ENCODE measurements at places on chromosomes 2 and 18.
A peak's percentile ranks its signal among the peaks of the same experiment; 100 is the strongest.

DNA sequence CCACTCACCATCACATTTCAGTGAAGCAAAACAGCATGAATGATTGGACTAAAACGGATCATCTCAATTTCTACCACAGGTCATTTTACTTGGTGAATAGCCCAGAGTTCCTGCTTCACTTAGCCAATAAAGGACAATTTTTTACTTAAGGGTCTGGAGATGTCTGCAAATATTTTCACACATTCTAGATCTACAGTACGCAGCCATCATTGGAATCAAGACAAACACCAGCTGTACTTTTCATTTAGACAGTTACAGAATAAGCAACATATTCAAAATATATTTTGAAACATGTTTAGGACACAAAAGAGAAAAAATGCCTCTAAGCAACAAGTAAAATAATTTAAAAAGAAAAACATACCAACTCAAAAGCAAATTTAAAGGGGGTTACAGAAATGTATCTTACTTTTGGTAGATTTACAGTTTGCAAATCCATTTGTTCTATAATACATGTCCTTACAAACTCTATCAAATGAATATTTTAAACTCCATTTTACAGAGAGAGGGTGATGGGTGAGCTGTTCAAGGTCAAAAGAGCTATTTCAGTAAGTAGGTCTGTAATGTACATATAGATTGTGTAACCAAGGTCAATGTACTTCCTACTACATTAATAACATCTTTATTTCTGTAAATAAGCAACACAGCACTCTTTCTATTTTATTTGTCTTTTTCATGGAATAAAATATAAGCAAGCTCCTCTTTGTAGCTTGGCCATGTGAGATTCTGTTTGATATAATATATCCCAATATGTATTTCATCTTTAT is 13.4 kb downstream of the PPP1R1C start:
- no peak for DNase-seq

GRCh38 chr2:9675415-9676351 is 44.9 kb upstream of the YWHAQ start:
- DNase-seq: peak; percentile 74

DNA sequence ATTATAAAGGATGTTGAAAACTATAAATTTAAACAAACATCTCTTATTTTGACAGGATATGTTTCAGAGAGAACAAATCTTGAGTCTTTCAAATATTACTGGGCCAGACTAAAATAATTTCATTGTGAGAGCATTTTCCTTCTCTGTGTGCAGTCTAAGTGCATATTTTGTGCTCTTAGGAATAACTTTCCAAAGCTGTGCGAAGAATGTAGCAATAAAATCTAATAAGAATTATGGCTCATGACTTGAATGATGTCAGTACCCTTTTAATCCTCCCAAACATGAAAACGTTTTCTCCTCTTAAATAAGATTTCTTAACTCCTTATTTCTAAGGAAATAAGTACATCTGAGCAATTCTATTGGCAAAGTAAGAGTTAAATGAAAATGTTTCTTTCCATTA is 76.2 kb upstream of the EFEMP1 start:
- no peak for DNase-seq

DNA sequence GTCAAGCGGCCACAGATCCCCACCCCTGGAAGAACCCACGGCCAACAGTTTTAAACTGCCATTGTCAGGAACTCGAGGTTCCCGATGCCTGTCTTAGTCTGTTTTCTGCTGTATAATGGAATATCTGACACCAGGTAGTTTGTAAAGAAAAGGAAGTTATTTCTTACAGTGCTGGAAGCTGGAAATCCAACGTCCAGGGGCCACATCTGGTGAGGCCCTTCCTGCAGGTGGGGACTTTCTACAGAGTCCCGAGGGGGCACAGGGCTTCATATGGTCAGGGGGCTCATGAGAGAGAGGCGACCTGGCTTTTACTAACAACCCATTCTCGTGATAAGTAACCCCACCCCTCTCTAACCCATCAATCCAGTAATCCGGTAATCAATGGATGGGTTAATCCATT is 501.6 kb upstream of the MYT1L start:
- DNase-seq: no peak

DNA sequence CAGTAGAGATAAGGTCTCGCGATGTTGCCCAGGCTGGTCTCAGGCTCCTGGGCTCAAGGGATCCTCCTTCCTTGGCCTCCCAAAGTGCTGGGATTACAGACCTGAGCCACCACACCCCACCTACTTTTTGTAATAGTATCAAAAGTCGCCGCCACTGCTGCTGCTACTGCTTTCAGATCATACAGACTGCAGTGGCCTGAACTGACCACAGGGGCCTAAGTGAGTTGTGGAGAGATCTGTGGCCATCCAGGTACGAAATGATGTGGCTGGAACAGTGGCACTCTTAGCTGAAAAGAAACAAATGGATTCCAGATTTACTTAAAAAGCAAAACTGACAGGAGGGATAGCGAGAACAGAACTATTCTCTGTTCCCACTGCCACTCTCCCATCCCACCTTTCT is 32.9 kb upstream of the POMC start:
- DNase-seq: no peak

- no peak for DNase-seq
Observed at GRCh38 chr18:36454245-36454644, 156.7 kb downstream of the FHOD3 start.

DNA sequence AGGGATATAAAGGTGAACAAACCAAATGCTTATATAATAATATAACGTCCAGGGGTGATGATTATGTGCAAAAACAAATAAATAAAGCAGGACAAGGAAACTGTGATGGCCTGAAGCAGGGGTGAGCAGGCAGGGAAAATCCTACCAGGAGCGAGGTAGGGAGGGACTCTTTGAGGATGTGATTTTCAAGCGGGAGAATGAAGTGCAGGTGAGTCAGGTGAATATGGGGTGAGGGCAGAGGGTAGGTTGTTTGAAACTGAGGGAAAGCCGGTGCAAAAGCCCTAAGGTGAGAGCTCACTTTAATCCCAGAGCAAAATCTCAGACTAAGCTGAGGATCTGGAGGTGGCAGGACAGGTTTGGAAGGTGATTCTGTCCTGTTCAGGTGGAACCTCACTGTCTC is 40.7 kb downstream of the CYP26B1 start:
- DNase-seq: no peak

DNA sequence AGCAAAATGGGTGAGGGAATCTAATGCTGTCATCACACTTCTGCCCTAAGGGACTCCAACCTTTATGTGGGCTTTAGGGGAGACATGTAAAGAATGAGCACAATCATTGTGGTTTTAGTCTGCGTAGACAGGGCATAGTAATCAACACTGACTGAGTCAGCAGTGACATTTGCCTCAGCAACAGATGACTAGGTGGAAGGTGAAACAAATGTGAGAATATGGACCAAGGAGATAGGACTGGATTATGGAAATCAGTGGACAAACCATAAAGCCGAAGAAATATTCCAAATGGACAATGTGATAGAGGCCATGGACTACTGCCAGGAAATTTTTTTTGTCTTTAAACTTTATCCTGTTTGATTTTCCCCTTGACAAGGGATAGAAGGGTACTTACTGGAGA is 83.9 kb downstream of the PDK1 start:
- DNase-seq: peak; percentile 61

DNA sequence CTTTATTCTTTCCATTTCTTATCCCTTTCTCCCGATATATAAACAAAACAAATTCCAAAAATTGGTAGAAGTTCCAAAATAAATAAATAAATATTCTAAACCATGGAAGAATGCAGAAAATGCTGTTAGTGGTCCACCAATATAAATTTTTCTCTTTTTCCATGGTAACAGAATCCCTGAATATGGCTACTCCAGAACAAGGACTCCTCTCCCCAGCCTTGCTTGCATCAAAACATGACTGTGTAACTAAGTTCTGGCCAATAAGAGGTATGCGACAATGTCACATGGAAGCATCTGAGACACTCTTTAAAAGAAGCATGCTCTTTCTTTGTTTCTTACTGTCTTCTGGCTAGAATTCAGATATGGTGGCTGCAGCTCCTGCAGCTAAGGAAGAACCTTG is 325.1 kb upstream of the TANK start:
- DNase-seq: no peak

DNA sequence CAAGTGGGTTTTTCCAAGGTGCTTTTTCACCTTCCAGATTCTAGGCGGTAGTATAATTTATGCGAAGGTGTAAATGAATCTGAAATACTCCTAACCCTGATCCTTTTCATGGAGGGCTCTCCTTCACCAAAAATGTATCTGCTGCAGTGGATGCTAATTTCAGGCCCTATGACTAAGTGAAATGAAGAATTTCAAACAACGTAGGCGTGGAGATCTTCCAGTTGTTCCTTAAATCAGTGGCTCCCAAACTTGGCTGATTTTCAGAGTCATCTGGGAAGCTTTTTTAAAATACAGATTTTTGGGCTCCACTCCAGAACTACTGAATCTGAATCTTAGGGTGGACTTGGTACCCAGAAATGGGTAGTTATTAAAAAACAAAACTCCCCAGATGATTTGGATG is 5.5 kb downstream of the GCKR start:
- no peak for DNase-seq

DNA sequence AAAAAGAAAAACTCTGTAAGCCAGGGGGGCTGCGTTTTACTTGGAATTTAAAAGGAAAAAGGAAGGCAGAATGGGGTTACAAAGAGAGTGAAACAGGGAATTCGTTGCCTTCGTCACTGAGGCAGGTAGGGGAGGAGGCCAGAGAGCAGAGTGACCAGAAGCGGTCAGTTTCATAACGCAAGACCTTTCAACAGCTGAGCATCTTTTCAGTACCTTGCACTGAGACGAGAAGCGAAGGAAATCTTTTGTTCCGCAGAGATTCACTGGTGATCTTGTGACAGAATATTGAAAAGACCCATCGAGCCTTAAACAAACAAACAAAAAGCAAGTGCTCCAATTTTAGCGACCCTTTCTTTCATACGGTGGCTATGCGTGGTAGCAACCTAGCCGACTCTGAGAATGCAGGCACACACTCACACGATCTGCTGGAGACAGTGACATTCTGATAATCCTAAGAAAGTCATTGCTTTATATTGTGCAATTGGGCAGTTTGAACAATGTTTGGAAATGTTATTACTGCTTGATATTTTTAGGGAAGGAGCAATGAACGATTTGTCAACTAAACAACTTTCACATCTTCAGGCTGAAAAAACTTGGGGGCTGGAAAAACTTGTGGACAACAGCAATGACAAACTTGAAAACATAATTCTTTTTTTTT is 93.8 kb upstream of the ODC1 start:
- no peak for DNase-seq

DNA sequence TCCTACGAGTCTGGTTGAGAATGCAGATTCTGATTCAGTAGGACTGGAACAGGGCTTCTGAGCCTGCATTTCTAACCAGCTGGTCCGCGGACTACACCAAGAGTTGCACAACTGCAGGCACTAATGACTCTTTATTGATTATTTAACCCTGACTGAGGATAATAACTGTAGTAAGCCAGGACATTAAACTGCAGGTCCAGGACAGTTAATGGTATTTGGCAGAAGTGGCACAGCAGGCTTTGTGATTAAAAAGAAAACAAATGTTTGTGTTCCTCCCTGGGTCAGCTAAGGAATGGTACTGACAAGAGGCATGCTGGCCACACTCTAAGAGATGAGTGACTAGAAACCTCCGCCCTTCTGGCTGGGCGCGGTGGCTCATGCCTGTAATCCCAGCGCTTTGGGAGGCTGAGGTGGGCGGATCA is 59.4 kb downstream of the ALPK2 start:
- no peak for DNase-seq

DNA sequence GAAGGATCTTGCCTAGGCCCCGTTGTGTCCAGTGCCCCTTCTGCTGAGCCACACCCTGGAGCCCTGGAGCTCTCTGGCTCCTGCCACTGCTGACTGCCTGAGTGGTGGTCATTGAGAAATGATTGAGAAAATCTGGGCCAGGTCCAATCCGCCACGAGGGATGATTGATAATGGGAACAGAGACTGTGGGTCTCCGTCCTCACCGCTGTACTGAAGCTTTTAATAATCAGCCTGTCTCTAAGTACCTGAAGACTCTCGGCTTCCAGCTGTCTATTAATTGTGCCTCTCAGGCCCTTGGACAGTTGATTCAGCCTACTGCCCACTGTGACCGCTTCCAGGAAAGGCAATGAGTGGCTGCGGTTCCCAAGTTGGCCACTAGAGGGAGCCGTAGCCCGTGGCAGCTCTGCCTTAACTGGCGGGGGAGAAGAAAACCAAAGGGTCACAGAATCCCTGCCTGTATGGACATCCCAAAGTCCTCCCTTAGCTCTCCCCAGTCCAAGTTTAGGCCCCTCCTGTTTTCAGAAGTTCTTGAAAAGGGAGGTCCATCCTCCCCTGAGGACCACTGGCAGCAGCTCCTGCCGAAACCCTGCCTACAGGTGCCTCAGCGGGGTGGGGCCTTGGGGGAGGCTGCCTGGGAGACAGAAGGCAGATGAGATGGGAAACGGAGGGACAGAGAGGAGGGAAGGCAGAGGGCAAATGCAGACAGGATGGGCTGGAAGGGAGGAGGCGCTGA is 213.6 kb downstream of the TNS1 start:
- peak; percentile 6 for DNase-seq

DNA sequence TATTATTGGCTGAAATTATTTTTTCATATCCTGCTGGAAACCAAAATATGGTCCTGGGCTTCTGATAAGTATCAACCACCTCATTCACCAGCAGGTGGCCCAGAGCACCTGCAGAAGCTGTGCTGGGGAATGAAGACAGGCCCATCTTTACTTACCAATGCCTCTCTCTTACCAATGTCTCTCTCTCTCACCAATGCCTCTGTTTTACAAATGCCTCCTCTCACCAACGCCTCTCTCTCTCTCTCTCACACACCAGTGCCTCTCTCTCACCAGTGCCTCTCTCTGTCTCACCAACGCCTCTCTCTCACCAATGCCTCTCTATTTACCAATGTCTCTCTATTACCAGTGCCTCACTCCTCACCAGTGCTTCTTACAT is 2.3 kb upstream of the MAL start:
- DNase-seq: no peak

- no peak for DNase-seq
Observed at GRCh38 chr2:105801961-105802360, 57.2 kb downstream of the NCK2 start.

GRCh38 chr18:48326901-48327675 is 82.1 kb downstream of the ZBTB7C start:
- no peak for DNase-seq

DNA sequence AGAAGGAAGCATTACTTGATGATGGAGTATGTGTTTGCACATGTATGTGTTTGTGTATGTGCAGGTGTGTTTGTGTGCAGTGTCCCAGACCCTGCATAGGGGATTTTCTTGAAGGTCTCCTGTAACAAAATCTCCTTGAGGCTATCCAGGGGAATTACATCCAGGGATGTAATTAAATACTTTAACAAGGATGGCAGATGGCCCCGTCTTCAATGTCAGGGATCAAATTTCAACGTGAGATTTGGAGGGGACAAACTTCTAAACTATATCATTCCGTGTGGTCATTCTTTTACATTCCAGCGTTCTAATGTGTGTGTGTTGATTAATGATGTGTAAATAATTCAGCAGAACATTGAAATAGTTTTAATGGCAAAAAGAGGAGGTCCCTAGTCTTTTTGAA is 3.3 kb downstream of the UGT1A9 start:
- DNase-seq: no peak

- DNase-seq: no peak
Observed at GRCh38 chr2:43435746-43436145, 160.1 kb downstream of the THADA start.

- no peak for DNase-seq
Observed at GRCh38 chr2:108460345-108461037, 11.5 kb downstream of the GCC2 start.

Data from amniotic stem cell (primary cell).